ENCODE measurements at places on chromosomes 3 and 15.
A peak's percentile ranks its signal among the peaks of the same experiment; 100 is the strongest.

DNA sequence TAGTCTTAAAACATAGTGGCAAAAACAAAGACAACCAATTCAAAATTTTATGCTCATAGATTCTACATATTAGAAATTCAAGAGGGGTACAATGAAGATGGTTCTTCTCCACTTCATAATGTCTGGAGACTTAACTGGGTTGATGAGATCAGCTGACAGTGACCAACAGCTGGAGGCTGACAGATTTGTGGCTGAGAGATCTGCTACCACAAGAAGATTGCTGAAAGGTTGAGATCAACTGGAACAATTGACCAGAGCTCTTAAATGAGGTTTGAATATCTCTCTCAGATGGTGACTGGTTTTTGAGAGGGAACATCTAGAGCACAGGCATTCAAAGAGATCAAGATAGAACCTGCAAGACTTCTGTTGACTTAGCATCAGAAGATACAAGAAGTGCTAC is 254.1 kb upstream of the ARPP21 start:
- DNase-seq = no peak

GRCh38 chr3:12175137-12175593 is 16.5 kb upstream of the TIMP4 start:
- peak; percentile 20 for DNase-seq

DNA sequence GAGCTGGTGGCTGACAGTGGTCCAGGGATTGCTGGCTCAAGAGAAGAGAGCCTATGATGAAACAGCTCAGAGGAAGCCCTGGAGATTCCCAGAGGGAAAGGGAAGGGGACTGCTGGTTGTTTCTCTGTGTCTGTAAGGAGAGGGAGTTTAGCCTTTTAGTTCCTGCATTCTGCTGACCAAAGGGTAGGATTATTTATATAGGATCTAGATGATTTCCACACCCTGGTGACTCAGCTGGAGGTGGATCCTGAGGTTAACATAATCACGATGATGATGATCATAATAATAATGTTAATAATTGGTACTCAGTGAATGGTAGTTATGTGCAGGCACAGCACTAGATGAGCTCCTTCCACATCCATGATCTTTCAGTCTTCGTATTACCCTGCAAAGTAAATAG is 144.9 kb downstream of the EPHB1 start:
- no peak for DNase-seq

DNA sequence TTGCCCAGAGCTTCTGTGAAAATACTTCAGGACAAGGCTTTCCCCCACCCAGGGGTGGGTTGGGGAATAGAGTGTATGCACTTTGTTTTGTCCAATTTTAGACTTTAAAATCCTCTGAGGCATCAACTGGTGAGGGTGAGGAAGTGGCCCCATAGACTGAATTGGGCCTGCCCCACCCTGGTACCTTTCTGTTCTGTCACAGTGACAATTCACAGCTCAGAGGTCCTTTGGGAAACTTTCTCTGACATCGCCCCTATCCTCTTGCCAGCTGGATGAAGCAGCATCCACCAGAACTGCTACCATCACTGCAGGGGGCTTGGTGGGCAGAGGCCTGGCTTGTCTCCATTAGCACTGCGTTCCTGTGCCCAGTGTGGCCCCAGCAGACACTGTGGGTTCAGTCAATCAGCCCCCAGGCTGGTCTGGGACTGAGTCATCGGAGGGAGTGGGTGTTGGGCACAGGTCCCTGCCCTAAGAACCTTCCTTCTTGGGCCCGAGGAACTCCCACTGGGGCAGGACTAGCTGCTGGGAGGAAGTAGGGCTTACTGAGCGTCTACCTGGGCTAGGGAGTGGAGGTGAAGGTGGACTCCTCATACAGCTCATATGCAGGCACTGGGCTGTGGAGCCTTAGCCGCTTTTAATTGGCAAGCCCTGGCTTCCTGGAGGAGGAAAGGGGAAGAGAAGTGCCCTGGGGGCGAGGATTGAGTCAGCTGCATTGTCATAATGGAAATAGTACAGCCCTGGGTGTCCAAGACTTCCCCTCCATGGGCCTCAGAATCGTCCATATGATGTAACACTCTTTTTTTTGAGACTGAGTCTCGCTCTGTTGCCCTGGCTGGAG is 1.5 kb upstream of the PPM1M start:
- peak; percentile 34 for DNase-seq

- no peak for DNase-seq
Measured at GRCh38 chr3:130827486-130827885, 66.4 kb upstream of the ATP2C1 start.

DNA sequence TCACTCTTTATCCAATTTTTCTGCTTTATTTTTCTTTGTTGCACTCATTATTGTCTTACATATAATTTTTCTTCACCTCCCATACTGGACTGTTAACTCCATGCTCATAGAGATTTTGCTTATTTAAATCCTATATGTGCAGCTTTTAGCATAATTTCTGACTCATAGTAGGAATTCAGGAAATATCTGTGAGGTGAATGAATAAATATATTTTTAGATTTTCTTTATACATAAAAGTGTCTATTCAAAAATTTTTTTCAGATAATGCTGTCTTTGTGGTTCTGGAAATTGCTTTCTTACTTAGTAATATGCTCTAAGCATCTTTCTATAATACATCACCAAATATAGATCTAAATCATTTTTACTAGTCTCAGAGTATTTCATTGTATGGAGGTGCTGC is 191.8 kb upstream of the SUCLG2 start:
- no peak for DNase-seq

DNA sequence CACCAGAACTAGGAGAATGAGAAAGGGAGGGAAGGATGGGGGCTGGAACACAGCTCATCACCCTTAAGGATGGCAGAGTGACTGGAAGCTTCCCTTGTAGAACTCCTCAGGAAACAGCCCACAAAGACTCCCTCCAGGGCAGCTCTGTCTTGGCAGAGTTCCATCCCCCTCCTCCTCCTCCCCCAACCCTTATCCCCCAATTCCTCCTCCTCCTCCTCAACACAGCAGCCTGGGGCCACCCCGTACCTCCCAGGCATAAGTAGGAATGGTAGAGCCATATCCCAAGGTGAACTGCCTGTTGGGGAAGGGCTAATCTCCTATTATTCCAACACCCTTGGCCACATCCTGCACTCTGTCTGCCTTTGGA is 38.8 kb downstream of the ADCY5 start:
- no peak for DNase-seq

GRCh38 chr15:41495736-41496599 is 2.3 kb downstream of the ITPKA start:
- DNase-seq = no peak

DNA sequence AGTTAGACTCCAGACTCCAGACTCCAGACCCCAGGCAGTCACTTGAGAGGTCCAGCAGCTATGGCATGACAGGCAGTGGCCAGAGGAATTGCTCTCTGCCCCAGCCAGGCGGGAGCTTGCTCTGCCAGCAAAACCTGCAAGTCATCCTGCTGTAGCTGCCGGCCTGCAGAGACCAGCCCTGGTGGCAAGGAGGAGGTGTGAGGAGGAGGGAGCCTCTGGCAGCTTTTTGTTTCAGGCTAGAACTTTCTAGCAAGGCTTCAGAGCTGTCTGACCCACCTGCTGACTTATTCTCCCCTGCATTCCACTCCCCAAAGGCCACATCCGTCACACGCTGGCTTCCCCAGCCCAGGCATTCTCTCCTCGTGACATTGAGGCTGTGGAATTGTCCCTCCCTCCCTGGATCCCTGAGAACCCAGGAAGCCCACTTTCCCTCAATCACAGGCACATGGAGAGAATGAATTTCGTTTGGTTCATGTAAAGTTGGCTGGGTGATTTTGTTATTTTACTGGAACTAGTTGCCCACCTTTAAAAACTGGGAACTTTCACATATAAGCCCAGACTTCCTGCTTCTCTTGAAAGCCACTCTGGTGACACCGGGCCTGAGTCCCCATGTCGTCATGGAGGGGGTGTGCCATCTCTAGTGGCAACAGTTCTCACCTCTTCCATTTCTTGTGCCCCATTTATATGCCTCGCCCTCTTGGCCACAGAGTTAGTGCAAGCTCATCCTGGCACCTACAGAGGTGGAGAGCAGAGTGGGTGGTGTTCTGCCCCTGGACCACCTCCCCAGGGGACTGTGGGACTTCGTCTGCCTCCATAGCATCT is 82.7 kb downstream of the ABHD5 start:
- no peak for DNase-seq

- DNase-seq = no peak
Measured at GRCh38 chr3:153624310-153625030, 462.4 kb downstream of the RAP2B start.

DNA sequence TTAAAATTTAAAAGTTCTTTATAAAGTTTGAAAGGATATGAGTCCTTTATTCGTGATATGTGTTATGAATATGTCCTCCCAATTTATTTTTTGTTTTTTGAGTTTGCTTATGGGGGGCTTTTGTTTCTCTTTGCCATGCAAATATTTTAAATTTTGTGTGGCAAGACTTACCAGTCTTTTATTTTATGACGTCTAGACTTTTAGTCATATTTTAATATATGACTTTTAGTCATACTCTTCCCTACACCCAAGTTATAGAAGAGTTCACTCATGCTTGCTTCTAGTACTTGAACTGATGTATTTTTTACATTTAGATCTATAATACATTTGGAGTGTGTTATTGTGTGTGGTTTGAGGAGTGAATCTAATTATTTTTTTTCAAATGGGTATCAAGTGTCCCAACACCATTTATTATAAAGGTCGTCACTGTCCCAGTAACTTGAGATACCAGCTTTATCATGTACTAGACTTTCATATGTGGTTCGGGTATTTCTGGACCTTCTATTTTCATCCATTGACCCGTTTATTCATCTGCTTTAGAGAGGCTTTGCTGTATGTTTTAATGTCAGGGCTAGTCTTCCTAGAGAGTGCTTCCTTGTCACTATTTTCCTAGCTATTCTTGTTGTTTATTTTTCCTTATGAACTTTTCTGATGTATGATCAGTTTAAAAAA is 755 bp downstream of the PARP15 start:
- DNase-seq = no peak

DNA sequence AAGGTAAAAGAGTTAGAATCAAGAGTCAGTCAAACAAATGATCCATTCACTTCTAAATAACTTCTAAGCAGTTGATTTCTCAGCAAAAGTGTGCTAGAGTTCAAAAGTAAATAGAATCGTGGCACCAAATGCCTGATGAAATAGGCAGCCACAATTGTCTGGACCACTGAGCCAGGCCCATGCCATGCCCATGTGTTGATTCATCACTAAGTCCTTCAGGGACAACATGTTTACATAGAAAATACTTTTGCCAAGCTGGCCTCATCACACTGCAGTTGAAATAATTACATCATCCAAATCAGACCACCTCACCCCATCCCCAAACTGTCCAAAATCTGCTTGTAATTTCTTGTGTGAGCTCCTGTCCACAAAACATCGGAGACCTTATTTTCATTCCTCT is 216.3 kb downstream of the IGSF11 start:
- no peak for DNase-seq

DNA sequence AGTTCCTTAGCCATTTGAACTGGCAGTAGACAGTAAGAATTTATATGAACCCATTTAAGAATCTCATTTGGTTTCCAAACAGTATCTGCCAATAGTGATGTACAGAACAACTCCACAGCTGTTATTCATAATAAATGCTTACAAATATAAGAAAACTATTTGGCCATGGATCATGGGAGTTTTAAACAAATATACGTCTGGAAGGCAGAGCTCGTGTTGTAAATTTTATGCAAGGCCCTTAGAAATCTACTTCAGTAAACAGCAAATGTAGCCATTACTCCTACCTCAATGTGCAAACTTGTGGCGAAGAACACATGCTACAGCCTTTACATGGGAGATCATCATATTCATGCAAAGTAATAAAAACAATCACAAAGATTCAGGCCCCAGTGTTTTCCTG is 65.3 kb upstream of the NANOGP8 start:
- no peak for DNase-seq

DNA sequence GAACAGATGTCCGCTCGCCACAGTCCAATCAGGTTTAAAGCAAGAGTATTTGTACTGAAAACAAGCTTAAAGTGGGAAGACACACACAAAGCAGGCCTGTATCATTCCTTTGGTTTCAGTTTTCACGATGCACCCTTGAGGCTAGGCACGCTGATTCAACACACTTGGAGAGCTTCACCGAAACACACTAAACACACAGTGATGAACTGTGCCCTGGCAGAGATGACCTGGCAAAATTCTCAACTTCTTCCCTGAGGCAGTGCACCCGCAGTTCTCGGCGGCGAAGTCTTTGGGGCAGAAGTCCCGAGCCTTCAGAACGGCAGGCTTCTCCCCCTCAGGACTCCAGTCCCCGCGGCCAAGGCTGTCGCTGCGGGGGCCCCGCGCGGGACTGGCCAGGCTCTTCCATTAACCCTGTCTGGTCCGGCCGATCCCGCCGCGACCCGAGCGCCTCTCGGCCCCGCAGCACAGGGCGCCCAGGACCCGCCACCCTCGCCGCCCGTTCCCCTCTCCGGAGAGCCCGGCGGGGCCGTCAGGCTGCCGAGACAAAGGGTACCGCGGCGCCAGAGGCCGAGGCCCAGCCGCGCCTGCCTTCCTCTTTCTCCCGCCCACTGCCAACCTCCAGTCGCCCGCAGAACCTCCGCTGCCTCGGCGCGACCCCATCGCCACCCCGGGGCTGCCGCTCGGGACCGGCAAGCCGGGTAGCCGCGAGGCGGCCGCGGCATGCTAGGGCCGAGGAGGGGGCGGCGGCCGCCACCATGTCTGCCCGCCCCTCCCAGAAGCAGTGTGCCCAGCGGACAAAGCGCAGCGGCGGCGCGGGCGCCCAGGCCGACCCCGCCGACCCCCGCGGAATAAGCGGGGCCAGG is 792 bp downstream of the GABPB1 start:
- peak; percentile 69 for DNase-seq

DNA sequence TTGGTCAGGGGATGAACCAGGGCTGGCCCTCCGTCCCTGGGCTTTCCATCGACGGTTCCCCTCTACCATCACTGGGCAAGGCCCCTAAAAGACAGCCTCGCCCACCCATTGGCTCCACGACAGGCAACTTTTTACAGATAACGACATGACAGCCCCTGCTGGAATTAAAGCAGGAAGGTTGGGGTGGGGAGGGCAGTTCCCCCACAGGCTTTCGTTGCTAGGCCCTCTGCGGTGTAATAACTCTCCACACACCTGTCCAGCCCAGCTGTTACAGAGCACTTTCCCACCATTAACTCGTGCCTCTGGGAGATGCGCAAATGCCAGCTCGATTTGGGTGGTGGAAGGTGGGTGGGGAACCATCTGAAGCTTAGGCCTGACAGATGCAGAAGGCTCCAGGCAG is 264.2 kb upstream of the TLE3 start:
- DNase-seq = no peak

DNA sequence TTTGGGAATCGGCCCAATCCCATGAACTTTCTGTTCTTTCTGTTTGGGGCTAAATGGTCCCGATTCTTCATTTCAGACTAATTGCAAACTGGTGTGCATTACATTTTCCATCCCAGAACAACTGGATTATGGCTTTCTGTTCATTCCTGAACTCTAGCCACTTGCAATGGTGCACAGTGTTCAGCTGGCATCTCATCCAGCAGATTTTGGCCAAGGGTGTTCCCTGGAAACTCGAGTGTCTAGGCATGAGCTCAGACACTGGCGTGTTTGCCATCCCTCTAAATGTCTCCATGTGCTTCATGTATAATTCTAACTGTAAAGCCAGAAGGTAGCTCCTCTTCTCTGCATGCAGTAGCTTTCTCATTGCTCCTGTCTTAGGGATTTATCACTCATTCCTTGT is 97.1 kb upstream of the MYZAP start:
- DNase-seq = no peak

Data from RCC 7860 (cell line).